ENCODE measurements at places on chromosomes 6 and 20. TPM values are rescaled to one million over a fixed set of nuclear protein-coding genes. Genes with fewer than 3 reads are reported as not detected.

MYLK2 gene
- 21.3 TPM for total RNA-seq

TSPO2 gene
- 1.5 TPM for total RNA-seq

HUS1B gene
- 3.0 TPM for total RNA-seq

FOXA2 gene
- not detected for total RNA-seq

ZNF334 gene
- 13.5 TPM for total RNA-seq

APOM gene
- 24.0 TPM for total RNA-seq

TLDC2 gene
- 3.7 TPM for total RNA-seq

OR2H1 gene
- not detected for total RNA-seq
